Fibroblast of the aortic adventitia (primary cell): ENCODE measurements at places on chromosomes 6 and 20. TPM values are rescaled to one million over a fixed set of nuclear protein-coding genes. Genes with fewer than 3 reads are reported as not detected.

Gene NR2E1
- not detected in 2 replicates for total RNA-seq

Gene NNAT
- total RNA-seq = 0.36 and 2.8 TPM in 2 replicates

Gene CRYBG1
- 19.3 and 105 TPM in 2 replicates for total RNA-seq

Gene PRDM13
- not detected in 2 replicates for total RNA-seq

Gene BPIFB4
- not detected in 2 replicates for total RNA-seq

Gene SMLR1
- total RNA-seq = not detected in 2 replicates

Gene DUSP15
- 9.9 TPM in 1 of 2 replicates, not detected in the other for total RNA-seq

Gene BCAS1
- total RNA-seq = 0.09 and 2.3 TPM in 2 replicates

Gene GLP1R
- not detected in 2 replicates for total RNA-seq

Gene CPXM1
- total RNA-seq = 3.8 and 48.5 TPM in 2 replicates

Gene KIF6
- total RNA-seq = 0.08 and 0.27 TPM in 2 replicates

Gene MBOAT1
- 0.90 and 5.0 TPM in 2 replicates for total RNA-seq

Gene RNF114
- 56.4 and 114 TPM in 2 replicates for total RNA-seq

Gene ELOVL4
- total RNA-seq = 2.1 and 6.4 TPM in 2 replicates

Gene PHACTR1
- total RNA-seq = 0.49 and 0.99 TPM in 2 replicates

Gene BTN1A1
- total RNA-seq = not detected in 2 replicates

Gene C20orf141
- total RNA-seq = not detected in 2 replicates

Gene JAG1
- 39.2 and 46.7 TPM in 2 replicates for total RNA-seq

Gene HFE
- total RNA-seq = 7.4 and 9.0 TPM in 2 replicates

Gene VARS2
- 15.6 and 18.5 TPM in 2 replicates for total RNA-seq

Gene TREM1
- 0.36 TPM in 1 of 2 replicates, not detected in the other for total RNA-seq

Gene PKIB
- 0.57 and 3.1 TPM in 2 replicates for total RNA-seq

Gene PSORS1C2
- not detected in 2 replicates for total RNA-seq

Gene RSPO3
- total RNA-seq = 2.5 and 7.9 TPM in 2 replicates

Gene MARCKS
- 122 and 144 TPM in 2 replicates for total RNA-seq

Gene BEND6
- total RNA-seq = 15.3 and 34.8 TPM in 2 replicates

Gene HEBP2
- total RNA-seq = 17.1 and 40.7 TPM in 2 replicates

Gene SNAP91
- 0.36 TPM in 1 of 2 replicates, not detected in the other for total RNA-seq

Gene PGBD1
- total RNA-seq = 7.7 and 8.1 TPM in 2 replicates

Gene FOXA2
- not detected in 2 replicates for total RNA-seq

Gene SNAP25
- 0.65 and 3.1 TPM in 2 replicates for total RNA-seq

Gene EDN3
- total RNA-seq = not detected in 2 replicates

Gene PLCB4
- 0.25 and 4.1 TPM in 2 replicates for total RNA-seq

Gene BMP2
- 10.6 and 12.3 TPM in 2 replicates for total RNA-seq

Gene SRC
- total RNA-seq = 11.0 and 19.1 TPM in 2 replicates

Gene STX11
- 0.16 and 3.5 TPM in 2 replicates for total RNA-seq

Gene RAET1E
- 0.63 TPM in 1 of 2 replicates, not detected in the other for total RNA-seq

Gene ZSCAN23
- total RNA-seq = 6.7 and 12.0 TPM in 2 replicates

Gene SRMS
- total RNA-seq = not detected in 2 replicates

Gene CRISP2
- total RNA-seq = not detected in 2 replicates

Gene BTN2A1
- 11.7 and 17.9 TPM in 2 replicates for total RNA-seq

Gene CCM2L
- not detected in 2 replicates for total RNA-seq

Gene TMEM170B
- total RNA-seq = 1.4 and 2.5 TPM in 2 replicates

Gene MEP1A
- not detected in 2 replicates for total RNA-seq

Gene SASH1
- total RNA-seq = 59.5 and 60.2 TPM in 2 replicates

Gene CYP39A1
- total RNA-seq = 0.63 and 4.7 TPM in 2 replicates

Gene PRRC2A
- 24.0 and 68.0 TPM in 2 replicates for total RNA-seq

Gene CST2
- 0.36 TPM in 1 of 2 replicates, not detected in the other for total RNA-seq

Gene TRIM15
- not detected in 2 replicates for total RNA-seq

Gene RTF2
- 61.5 and 66.1 TPM in 2 replicates for total RNA-seq
